ENCODE measurements at places on chromosomes 4 and X.

- no peak for DNase-seq
Measured at GRCh38 chrX:10847333-10847732, 226.9 kb upstream of the MID1 start.

DNA sequence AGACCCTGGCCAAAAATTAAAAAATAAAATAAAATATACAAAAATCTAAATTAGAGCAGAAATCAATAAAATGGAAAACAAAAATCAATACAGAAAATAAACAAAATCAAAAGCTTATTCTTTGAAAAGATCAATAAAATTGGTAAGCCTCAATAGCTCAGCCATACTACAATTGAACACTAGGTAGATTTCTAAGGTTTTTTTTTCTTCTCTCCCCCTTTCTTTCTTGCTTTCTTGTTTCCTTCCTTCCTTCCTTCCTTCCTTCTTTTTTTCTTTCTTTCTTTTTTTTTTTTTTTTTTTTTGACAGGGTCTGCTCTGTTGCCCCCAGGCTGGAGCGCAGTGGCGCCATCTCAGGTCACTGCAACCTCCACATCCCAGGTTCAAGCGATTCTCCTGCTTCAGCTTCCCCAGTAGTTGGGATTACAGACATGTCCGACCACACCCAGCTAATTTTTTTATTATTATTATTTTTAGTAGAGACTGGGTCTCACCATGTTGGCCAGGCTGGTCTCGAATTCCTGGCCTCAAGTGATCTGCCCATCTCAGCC is 23.4 kb upstream of the PPP3CA start:
- DNase-seq, result no peak

- DNase-seq, result no peak
Measured at GRCh38 chr4:185771711-185772390, 40.1 kb downstream of the SORBS2 start.

DNA sequence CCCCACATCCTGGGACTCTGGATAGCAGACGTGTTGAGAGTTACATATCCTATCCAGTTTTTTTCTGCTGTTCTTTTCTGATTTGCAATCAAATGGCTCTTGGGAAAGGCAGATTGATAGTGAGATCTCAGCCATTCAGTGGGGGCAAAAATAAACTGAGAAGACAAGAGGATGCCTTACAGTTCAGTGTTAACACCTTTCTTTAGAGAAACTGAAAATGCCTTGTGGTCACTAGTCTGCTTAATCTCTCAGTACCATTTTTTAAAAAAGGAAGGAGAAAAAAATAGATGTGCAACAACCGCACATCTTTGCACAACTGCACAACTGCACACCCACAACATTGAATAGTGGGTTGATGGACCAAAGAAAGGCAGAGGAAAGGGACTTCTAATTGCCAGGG is 109.3 kb downstream of the ARHGEF9 start:
- no peak for DNase-seq

DNA sequence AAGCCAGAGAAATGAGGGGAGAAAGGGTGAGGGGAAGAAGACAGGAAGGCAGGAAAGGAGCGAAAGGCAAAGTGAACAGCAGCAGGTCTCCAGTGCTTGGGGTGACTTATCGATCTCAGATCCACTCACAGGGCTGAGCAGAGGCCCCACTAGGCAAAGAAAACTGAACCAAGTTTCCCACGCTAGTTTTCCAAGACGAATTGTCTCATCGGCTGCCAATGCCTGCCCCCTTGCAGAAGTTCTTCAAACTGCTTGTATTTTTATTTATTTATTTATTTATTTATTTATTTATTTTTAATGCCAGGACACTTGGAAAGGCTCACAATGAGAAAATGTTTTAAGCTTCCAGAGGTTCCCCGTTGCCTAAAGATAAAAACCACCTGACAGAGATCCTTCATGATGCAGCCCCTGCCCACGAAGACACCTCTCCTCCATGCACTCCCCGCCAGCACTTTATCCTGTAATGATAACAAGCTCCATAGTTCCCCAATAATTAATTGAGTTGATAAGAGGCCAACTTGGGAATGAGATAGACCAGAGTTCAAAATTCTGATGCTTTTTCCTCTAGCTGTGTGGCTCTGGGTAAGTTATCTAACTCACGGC is 43.2 kb downstream of the QDPR start:
- DNase-seq, result no peak

DNA sequence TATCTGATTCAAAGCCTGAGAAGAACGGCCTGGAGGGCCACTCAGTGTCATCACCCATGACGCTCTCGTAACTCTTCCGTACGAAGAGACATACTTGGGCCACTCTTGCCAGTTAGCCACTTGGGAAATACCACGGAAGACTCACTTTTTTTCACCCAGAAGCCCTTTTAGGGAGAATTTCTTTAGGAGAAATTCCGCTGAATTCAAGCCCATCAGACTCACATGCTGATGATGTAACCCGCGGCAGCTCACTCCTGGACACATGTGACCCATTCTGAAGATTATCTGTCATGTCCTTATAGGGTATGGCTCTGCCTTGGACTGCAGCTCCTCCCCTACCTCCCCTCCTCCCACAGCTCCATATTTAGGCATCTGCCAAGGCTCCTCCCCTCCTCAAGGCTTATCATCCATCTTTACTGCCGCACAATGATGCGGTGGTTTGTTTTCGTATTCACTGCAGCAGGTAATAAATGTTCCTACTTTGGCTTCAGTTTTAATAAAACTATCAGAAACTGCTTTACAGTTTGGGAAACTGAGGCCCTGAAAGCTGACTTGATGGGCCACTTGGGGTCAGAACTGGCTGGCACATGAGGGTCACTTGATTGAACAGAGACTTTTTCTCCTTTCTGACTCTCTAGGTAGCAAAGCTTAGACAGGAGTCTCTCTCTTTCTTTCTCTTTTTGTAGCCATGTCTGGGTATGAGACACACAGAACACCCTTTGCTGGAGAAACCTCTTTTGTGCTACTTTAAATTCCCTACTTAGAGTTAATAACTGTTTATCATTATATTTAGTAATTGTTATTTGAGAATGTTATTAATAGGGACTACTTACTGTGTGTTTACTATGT is 42.1 kb downstream of the RHOH start:
- DNase-seq, result no peak

GRCh38 chr4:58465031-58465430 is 1354.8 kb upstream of the IGFBP7 start:
- DNase-seq, result no peak

DNA sequence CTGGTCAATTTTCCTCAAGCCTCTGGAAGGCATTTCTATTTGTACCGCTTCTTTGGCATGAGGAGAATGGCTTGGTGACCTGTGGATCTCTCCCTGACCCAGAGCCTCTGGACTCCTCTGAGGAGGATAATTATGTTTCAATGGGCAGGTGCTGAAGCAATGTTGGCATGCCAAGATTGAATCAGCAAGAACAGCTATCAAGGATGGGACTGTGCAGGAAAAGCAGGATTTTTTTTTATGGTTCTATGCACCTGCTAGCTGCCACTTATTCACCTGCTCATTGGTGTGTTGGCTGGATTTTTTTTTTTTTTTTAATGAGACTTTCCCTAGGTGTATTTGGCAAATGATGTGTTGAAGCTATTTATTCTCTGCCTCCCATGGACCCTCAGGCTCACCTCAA is 821.2 kb downstream of the RPA4 start:
- DNase-seq, result no peak
